ENCODE measurements at places on chromosomes 16 and 17.

DNA sequence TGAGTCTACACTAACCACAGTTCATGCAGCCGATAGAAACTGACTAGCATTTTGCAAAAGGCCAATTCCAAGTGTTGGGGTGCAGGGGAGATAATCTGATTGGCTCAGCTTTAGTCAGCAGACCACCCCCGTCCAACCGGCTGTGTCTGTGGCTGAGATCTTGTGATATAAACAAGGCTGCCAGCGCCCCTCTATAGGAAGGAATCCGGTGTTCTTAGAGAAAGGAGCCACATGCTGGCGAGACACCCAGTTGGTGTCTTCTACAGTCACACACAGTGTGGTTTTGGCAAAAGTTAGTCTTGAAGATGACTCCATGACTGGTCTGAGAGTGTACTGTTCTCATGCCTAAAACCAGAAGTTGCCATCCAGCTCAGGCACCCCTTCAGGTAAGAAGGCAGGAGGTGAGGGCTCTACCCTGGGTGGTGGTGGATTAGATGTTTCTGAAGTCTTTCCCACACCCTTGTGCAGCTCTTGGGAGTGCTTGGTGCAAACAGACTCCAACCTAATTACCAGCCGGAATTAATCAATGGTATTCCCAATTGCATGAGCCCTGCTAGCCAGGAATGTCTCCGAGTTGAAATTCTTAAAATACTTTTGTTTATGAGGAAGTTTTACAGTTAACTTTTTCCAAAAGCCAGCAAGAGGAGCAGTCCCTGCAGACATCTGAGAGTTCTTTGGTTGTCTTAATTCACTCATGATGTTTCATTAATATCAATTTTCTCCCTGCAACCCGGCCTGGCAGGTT lies 172.3 kb upstream of the IRX6 start:
- no peak for DNase-seq

GRCh38 chr16:52404546-52404945 lies 142.4 kb downstream of the TOX3 start:
- DNase-seq, result no peak

DNA sequence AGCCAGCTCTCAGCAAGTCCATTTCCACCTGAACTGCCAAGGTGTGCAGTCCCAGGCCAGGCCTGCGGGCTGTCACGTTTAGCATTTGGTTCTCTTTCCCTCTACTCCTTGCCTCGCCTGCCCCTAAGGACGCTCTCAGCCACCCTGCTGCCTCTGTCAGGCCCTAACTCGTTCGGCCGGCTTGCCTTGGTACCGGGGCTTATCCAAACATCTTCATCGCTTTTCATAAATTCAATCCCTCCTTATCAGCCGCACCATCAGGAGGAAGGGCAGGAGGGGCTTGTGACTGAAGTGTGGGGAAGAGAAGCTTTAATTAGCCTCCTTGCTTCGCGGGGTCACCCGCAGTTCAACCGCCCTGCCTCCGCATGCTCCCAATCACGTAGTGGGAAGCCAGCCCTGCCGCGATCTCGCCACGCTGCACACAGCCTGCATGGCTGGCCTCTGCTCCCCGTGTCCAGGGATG lies 231.1 kb downstream of the SOX9 start:
- no peak for DNase-seq

- DNase-seq, result no peak
Observed at GRCh38 chr17:76104140-76104895, 731 bp upstream of the EXOC7 start.

DNA sequence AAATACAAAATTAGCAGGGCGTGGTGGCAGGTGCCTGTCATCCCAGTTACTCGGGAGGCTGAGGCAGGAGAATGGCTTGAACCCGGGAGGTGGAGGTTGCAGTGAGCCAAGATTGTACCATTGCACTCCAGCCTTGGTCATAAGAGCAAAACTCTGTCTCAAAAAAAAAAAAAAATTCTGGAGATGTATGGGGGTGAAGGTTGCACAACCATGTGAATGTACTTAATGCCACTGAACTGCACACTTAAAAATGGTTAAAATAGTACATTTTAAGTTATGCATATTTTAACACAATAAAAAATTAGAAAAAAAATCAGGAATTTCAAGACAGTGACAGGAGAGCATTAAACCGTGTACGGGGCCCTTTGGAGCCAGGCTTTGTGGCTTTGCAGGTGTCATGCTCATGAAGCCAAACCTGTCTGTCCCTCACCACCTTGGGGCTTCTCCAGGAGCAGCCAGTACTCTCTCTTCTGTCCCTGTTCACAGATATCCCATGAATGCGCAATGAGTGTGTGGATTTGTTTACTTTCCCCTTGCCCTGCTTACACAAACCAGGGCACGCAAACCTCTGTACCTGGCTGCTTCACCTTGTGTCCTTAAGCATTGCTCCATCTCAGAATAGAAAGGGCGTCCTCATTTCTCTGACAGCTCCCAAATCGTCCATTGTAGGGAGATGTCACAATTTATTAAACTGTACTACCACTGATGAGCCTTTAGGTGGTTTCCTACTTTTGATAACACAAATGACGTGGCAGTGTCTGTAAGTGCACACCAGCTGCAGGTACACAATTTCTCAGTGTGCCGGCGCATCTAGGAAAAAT lies 58.2 kb upstream of the CBX4 start:
- DNase-seq, result peak; percentile 62

DNA sequence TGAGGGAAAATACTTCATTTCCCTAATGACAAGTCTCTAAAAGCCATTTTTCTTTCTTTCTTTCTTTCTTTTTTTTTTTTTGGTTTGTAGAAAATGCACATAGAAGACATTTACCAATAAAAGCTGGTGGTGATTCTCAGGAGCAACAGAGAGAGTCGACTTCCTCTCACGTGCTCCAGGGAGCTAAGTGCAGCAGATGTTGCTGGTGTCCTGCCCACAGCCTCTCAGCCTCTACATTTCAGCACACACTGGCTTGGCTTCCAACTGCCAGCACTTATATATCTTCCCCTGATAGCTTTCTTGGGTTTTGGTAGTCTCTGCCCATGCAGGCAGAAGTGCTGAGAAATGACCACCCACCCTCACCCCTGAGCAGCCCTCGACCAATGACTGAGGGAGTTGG lies 58.4 kb upstream of the MARCHF10 start:
- DNase-seq, result no peak

DNA sequence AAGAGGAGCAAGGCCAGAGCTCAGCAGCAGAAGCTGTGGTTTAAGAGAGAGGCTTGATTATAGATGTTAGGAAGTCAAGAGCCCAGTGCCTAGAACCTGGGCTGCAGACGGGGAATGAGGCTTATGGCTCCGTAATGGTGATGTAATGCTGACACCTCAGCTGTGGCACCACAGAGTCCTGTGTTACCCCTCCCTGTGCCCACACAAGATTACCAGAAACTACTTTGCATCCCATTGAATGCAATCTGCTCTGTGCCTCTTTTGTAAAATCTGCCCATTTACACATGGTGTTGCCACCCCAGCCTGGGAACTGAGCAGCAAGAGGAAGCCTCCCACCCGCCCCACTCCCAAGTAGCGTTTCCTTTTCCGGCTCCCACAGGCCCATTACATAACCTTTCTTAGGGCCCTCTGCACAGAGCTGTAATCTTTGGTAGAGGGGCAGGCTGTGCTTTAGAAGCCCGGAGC lies 57.0 kb downstream of the PITPNC1 start:
- DNase-seq, result no peak

DNA sequence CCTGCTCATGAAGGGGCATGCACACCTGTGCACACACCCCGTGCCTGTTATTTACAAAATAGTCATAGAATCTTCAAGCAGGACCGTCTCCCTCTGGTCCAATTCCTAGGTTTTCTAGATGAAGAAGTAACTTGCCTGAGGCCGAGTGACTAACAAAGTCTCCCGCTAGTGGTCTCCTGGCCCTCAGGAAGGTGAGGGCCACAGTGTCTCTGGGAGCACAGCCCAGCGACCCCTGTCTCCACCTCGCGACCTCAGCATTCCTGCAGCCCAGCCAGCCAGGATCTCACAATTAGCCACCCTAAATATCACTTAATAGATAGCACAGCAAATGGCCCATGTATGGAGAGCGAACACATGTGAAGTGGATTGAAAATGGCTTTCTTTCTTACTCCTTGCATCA lies 30.5 kb upstream of the CACNG1 start:
- no peak for DNase-seq

DNA sequence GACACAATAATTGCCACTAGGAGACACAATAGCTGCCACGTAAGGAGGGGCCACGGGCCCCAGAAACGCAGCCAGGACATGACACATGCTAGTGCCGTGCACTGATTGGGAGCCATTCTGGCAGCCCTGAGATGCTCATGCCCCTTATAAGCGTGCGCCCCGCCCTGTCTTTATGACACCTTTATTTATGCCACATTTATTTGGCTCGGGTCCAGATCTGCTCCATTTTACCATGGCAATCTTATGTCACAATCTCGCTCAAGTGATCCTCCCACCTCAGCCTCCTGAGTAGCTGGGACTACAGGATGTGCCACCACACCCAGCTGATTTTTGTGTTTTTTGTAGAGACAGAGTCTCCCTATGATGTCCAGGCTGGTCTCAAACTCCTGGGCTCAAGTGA lies 43.8 kb upstream of the NF1 start:
- no peak for DNase-seq

GRCh38 chr16:2015117-2015946 lies 4.3 kb upstream of the NPW start:
- DNase-seq, result peak; percentile 96

- DNase-seq, result no peak
Observed at GRCh38 chr17:22704674-22705073, 1012.4 kb downstream of the KCNJ18 start.

GRCh38 chr17:5379351-5380107 lies 39.9 kb downstream of the NUP88 start:
- DNase-seq, result no peak

- no peak for DNase-seq
Observed at GRCh38 chr17:77425791-77426641, 285.2 kb downstream of the SEC14L1 start.

DNA sequence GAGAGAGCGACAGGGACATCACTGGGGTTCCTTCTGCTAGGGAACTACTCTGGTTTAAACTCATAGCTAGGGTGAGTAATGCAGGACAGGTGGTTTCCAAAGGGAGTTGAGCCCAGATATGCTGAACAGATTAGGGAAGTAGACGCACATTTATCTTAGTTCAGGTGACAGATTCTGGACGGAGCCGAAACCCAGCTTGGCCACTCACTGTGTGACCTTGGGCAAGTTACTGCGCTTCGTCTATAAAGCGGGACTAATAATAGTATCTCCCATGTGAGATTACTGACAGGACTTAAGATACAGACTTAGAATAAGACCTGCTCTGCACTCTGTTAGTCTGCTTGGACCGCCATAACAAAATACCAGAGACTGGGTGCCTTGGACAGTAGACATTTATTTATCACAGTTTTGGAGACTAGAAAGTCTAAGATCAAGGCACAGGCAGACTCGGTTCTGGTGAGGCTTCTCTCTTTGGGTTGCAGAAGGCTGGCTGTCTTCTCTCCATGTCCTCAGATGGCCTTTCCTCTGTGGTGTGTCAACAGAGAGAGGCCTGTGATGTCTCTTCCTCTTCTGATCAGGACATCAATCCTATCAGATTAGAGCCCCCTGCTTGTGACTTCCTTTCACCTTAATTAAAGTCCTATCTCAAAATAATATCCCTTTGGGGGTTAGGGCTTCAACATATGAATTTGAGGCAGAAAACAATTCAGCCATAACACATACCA lies 12.1 kb downstream of the SCNN1G start:
- no peak for DNase-seq

DNA sequence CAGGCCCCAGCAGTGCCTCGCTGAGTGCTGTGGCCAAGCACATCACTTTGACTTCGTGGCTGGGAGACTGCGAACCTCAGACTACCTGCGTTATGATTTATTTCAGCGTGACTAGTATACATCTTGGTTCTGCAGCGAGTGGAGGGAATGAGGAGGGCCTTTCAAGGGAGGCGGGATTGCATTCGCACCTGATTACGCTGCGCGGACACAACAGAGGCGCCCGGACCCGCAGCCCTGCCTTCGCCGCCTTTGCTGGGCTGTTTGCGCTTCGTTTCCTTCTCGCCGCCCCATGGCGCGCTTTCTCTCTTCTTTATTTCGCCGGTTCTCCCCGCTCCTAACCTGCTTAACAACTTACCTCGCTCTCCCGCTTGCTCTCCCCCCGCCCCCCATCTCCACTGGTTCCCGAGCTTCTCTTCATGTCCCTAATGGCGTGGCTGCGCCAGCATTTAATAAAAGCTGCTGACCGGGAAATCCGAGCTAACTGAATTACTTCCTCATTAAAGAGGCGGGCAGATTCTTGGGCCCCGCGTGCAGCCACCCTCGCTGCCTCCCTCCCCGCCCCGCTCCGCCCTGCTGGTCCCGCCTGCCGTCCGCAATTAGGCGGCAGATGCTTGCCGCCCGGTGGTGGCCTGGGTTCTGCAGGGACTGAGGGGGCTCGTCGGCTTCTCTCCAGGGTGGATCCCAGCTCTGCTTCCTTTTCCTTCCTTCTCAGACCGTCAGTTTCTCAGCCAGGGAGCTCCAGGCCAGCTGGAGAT lies 257.6 kb upstream of the SDK2 start:
- DNase-seq, result no peak

DNA sequence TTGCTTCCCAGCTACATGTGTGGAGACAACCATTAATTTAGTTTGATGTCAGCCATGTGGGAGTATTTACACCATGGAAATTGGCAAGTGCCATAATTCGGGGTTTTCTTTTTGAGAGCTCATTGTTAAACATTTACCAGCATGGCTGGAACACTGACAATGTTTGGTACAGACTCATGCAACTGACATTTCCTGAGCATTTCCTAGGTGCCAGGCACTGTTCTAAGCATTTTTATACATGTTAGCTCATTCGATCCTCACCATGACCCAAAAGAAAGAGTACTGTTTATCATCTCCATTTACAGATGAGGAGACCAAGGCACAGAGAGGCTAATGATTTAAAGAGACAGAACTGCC lies 86.9 kb downstream of the FOXL1 start:
- no peak for DNase-seq

DNA sequence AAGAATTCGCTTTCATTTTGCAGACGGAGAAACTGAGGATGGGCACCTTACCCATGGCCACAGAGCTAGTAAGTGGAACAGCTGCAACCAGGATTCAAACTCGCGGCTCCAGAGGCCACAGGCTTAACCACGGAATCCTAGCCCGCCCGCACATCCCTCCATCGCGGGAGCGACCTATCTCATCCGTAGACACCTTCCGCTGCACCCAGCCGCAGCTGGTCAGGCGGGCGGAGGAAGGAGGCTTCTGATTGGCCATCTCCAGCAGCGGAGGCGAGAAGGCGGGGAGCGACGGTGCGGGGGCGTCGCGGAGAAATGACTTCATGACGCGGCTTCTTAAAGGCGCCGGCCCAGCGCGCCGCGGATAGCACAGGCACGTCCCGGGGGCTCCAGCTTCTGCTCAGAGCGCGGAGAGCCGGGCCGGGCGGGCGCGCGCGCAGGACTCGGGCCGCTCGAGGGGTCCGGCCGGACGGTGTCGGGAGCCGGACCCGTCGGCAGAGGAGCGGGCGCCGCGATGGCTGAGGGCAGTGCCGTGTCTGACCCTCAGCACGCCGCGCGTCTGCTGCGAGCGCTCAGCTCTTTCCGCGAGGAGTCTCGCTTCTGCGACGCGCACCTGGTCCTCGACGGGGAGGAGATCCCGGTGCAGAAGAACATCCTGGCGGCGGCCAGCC lies at the start of gene GAN:
Gene GAN (plus strand): TSS at position 360 of the 668 bp plus-strand sequence. CDS start 152 bp downstream, at position 512.
- DNase-seq, result peak; percentile 83
